OCI-M1 (cell line): ENCODE measurements at places on chromosomes 1 and 21.

GRCh38 chr1:27141266-27142003 is 13.5 kb downstream of the SLC9A1 start:
- no peak for DNase-seq

- DNase-seq, result no peak
Observed at GRCh38 chr1:231147896-231148295, 14.0 kb upstream of the TRIM67 start.

- DNase-seq, result no peak
Observed at GRCh38 chr21:46674430-46675007, 39.0 kb downstream of the PRMT2 start.

DNA sequence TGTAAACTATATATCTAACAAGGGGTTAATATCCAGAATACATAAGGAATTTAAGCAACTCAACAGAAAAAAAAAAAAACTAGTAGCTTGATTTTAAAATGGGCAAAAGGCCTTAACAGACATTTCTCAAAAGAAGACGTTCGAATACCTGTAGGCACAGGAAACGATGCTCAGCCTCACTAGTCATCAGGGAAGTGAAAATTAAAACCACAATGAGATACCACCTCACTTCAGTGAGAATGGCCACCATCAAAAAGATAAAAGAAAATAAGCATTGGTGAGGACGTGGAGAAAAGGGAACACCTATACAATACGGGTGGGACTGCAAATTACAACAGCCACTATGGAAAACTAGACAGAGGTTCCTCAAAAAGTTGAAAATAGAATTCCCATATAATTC is 37.3 kb downstream of the NPHP4 start:
- DNase-seq, result no peak

DNA sequence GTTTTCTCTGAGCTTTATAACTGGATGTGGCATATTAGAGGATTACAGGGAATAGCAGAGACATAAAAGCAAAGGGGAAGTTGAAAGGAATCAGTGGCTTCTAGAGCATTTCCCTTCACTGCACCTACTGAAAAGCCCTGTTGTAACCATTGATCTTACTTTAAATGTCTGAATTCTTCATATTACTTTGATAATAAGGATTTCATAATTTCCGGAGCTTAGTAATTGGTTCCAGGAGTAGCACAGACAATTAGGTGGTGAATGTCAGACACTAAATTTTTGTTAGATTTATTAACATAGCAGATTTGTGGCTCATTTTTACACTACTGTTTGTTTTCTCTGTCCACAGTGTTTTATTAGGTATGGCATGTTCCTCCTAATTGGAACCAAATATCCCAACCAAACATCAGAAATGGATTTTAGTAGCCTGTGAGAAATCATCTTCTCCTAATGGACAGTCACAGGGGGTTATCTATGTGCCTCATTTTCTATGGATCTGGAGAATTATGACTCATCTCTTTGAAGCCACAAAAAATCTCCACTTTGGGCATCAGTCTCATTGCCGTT is 100.5 kb downstream of the GIPC2 start:
- DNase-seq, result peak; percentile 29

DNA sequence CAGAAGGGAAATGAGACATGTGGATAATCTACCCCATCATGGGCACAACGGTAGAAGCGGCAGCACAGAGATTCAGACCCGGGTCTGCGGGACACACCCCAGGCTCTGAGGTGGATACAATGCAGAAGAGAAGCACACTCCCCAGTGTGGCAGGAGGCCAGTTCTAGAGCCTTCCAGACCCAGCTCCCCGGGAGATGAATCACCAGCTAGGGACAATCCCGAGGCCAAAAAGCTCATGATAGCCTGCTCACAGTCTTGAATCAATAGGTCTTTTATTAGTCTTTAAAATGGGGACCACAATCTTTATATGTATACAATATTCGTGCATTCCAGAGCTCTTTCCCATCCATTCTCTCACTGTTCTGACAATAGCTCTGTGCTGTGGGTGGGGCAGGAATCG is 57.3 kb upstream of the DIRAS3 start:
- no peak for DNase-seq

DNA sequence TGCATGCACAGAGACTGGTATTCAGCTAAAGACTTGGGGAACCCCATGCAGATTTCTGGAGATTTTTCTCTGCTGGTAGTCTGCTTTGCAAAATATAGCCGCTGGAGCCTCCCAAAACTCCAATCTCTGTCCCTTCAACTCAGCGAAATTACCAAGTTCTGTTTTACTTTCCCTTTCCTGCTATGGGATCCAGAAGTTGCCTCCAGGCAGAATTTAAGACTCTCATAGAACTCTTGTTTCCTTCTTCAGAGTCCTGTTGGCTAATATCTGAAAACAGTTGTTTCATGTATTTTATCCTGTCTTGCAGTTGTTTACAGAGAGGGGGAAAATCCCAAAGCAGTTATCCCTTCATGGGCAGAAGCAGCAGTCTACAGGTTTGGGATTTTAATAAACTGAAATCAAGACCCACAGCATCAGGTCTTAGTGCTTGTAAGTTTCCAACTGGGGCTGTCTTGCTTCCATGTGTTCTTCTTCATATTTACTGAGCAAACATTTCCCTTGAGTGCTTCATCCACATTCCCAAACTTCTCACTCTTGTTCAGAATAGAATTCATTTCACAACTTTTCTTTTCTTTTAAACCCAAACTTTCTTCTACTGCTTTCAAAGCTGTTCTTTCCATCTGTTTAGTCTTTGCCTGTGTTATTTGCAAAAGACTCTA is 221.3 kb upstream of the DMRTA2 start:
- DNase-seq, result no peak

DNA sequence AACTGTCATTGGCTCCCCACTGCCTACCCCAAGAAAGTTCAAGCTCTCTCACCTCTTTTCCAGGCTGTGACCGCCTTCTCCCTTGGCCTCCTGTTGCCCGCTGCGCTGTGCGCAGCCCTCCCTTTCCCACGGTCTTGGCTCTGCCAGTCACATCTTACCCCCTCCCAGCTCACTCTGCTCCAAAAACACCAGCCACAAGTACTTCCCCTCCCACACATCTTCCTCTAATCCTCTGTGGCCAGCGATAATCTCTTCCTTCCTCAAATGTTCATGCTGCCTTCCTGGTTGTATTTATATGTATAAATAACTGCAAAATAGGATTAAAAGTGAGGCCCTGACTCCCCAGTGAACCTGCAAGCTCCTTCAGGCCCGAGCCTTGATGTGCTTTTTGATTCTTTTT is 81.8 kb downstream of the AJAP1 start:
- DNase-seq, result peak; percentile 48

GRCh38 chr1:156493154-156493631 is 7.4 kb downstream of the MEF2D start:
- peak; percentile 60 for DNase-seq

DNA sequence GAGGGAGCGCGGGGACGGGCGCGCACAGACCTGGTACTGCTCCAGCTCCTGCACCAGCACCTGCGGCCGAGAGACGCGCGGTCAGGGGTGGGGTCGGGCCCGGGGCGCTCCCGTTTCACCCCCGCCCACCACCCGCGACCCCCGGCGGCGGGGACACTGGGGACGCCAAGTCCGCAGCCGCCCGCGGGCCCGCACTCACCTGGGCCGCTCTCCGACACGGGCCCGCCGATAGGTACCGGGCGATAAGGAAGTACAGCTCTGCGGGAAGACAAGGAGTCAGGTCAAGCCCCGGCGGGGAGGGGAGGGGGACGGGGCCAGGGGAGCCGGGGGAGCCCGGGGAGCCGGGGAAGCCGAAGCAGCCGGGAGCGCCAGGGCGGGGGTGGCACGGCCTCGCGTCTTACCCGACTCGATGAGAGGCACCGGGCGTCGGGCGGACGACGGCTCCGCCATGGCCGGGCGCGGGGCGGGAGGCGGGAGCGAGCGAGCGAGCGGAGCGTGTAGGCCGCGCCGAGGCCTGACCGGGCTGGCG is 326 bp downstream of the BRWD1 start:
- peak; percentile 74 for DNase-seq

DNA sequence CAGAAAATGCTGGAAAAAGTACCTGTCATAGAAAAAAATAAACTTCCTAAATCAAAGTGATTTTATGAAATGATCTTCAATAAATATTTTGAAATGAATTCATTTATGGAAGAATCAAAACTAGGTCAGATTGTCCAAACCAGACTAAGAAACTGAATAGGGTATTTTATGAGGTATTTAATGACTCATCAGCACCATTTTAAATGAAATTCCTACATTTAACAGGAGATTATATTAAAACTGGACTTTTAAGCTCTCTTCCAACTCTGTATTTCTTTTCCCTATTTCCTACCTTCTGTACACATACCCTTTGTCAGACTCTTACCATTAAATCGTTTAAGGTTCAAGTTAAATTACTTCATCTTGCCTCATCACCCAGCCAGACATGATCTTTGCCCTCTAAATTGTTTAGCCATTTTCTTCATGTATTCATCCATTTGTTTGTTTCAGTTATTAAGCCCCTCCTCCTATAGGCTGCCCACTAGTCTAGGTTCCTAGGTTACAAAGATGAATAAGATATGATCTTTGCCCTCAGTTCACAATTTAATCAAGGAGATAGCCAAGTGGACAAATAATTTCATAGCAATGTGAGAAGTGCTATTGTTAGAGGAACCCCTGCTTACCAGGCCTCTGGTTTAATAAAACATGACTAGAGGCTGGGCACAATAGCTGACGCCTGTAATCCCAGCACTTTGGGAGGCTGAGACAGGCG is 25.0 kb downstream of the TATDN3 start:
- DNase-seq, result no peak

GRCh38 chr1:108034396-108034795 is 69.4 kb upstream of the VAV3 start:
- DNase-seq, result no peak

GRCh38 chr1:187909382-187909781 is 1080.6 kb downstream of the PLA2G4A start:
- no peak for DNase-seq

GRCh38 chr1:212607913-212608391 is 609 bp upstream of the ATF3 start:
- peak; percentile 79 for DNase-seq

DNA sequence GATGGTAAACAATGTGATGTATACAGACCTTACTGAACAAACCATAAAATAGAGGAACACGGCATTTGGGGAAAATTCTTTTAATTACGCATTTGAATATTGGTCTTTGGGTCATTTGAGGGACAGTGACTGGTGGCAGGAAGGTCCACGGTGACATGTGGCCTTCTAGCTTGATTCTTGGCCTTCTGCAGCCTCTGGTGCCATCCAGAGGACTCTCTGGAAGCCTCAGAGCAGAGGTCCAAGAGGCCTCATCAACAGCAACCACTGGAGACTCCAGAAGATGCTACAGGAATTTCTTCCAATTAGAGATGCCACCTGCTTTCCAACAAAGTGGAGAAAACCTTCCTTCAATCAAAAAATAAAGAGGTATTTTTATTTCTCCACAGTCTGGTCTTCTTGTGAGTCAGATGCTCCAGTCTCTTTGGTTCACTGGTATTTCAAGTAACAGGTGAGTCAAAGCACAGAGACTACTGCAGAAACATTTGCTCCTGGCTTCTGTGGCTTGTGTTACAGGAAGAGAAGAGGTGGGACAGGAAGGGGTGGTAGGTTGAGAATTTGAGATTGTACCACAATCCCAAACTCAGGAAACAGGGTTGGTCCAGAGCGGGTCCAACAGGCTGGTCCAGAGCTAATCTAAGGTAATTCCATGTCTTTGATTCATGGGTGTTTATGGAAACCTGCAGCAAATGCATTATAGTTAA is 2.7 kb upstream of the F5 start:
- DNase-seq, result no peak

- DNase-seq, result no peak
Observed at GRCh38 chr1:88230126-88230525, 453.9 kb upstream of the PKN2 start.

DNA sequence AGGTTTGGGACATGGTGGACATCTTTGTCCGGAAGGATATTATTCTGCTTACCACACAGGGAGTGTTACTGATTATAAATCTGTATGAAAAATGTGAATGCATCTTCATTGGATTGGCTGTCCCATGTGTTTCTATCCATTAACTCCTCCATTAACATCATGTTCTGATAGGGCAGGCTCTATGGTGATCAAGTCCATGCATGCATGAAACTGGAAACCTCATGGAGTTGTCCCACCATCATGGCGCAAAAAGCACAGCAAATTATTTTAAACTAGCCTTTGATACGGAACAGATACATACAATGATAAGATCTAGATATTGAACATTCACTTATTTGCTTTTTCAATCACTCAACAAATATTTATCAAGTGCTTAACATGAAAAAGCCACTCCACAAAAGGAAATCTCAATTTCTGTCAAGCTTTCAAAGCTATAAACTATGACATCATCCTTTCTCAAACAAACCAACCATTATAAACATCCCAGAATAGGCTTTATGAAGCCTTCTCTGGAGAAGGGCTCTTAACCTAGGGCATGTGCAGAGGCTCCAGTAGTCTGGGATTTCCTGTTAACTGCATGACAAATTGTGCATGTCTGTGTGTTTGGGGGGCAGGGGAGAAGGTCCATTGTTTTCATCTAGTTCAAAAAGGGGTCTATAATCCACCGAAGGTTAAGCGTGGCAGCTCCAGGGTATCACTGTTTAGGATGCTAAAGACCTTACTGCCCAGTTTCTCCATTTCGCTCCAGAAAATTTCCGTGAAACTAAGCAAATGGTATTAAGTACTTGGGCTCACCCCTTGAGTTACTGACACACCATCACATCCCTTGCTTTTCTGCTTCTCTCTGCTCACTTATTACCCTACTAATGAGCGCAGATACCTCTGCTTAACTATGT is 46.1 kb downstream of the ADAMTS1 start:
- DNase-seq, result no peak

GRCh38 chr1:169019419-169020058 is 87.0 kb upstream of the ATP1B1 start:
- DNase-seq, result no peak

- DNase-seq, result no peak
Observed at GRCh38 chr1:111802110-111802509, 46.4 kb downstream of the DDX20 start.

DNA sequence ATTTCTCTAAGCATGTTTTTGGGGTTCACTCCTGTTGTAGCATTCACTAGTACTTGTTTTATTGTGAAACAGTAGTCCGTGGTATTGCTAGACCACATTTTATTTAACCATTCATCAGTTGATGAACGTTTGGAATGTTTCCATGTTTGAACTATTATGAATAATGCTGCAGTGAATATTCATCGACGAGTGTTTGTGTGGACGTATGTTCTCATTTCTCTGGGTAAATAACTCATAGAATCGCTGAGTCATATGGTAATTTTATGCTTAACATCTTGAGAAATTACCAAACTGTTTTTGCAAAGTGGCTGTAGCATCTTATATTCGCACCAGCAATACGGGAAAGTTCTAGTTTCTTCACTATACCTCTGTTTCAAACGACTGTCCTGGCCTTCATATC is 28.0 kb upstream of the KAZN start:
- DNase-seq, result no peak

DNA sequence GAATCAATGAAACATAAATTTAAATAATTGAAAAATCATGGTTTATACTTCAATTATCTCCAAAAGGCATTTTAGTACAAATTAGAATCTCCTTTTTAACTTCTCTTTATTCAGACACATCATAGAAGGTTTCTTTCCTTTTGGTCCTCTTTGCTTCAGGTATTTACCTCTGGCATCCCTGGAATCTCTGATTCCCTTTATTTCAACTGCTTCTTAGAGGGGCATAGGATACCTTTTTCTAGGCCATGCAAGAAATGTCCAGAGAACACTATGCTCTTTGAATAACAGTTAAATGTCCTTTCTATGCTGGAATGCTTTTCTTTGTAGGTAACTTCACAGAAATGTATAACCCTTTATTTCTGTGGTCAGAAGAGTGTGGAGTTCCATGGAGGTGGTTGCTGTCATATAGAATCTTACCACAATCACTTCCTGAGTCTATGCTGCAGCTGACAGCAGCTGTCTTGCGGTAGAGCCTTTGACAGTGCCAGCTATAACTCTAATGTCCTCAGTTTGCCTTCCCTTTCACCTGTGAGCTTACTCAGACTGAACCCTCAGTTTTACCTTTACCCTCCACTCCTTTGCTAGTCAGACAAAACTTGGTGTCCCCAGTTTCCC is 8.6 kb downstream of the LAMC2 start:
- DNase-seq, result no peak
